ENCODE measurements at places on chromosomes 2 and 18.

GRCh38 chr2:120568975-120569268 lies 166.7 kb upstream of the GLI2 start:
- DNase-seq = no peak

GRCh38 chr18:14919666-14920065 lies 171.7 kb downstream of the ANKRD30B start:
- no peak for DNase-seq

GRCh38 chr2:29462293-29462692 lies 347.1 kb downstream of the CLIP4 start:
- DNase-seq = no peak

DNA sequence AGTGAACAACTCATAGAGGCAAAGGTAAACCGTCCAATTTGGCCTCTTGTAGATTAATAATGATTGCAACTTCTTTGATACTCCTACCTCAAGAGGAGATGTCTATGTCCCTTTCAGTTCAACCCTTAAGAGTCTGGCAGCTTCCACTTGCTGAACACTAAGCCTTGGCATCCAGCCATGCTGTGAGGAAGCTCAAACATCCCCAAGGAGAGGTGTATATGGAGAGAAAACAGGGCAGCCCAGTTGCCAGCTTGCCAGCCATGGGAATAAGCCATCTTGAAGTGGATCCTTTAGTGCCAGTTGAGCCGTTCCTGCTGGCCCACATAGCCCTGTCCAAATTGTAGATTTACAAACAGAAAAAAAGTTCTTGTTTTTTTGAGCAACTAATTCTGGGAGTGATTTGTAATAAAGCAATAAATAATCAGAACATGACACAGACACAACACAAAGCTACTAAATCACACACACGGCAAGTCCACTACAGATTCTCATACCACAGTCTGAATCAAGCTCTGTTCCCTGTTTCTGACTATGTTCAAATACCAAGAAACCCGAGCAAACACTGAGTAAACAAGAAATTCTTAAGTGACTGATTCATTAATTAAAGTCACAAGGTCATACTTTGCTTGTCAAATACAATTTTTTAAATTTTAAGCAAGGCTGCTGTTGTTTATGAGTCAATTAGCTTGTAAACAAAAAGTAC lies 96.1 kb downstream of the PID1 start:
- no peak for DNase-seq

DNA sequence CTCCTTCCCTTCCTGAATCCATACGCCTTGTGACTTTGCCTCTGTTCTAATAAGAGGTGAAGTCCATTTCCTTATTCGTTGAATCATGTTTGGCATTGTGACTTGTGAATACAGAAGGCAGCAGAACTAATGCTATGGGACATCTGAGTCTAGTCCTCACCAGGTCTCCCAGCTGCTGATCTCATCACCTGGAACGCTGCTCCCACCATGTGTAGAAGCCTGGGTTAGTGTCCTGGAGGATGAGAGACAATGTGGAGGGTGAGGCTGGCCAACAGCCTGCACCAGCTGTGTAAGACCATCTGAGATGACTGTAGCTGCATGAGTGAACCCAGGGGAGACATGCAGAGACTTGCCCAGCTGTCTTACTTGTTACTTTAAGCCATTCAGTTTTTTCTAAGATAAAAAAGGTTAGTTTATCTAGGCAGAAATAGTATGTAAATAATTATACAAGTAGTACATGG lies 3.5 kb upstream of the HAAO start:
- DNase-seq = no peak
